Common myeloid progenitor, CD34-positive (primary cell): ENCODE measurements at places on chromosomes 7 and 10.

DNA sequence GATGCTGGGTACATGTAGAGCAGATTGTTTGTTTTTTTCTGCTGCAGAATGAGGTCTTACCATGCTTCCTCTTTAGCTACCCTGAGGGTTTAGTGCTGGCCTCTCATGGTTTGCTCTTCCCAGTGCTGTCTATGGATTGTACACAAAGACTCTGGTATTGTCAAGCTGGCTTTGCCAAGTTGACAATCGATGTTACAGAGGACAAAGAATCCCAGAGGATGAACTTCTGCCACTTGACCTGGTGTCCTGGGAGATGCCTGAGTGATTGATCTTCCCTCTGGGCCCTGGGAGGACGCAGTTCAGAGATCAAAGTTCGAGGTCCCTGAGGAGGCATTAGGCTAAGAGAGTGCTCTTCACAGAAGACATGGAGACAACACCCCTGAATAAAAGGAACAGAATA is 865.4 kb downstream of the CCSER2 start:
- DNase-seq: no peak

GRCh38 chr10:42988517-42989395 is 88.1 kb upstream of the RET start:
- DNase-seq: peak; percentile 60

DNA sequence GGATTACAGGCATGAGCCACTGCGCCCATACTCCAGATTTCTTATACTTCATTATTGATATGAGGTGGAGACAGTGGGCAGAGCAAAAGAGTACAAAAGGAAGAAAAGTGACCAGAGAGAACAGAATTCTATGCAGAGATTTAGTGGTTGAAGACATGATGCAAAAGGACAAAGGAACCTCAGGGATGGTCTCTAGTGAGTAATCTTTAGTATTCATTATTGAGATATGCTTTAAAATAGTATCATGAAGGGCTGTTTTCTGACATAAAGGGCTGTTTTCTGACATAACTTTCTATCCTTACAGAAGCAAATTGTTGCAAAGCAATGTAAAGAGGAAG is 81.2 kb upstream of the OIT3 start:
- DNase-seq: no peak

DNA sequence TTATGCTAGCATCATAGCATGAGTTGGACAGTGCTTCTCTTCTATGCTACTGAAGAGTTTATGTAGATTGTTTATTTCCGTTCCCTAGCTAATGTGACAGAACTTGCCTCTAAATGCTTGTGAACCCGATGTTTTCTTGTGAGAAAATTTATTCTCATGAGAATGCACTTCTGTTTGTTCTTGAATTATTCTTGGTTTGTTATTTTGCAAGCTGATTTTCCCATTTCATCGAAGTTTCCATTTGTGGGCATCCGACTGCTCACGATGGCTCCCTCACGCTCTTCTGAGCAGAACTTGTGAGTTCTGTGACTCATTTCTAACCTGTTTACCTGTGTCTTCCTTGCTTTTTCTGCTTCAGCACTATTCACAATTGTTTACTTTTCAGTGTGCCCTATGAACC is 59.9 kb downstream of the WDFY4 start:
- DNase-seq: no peak

DNA sequence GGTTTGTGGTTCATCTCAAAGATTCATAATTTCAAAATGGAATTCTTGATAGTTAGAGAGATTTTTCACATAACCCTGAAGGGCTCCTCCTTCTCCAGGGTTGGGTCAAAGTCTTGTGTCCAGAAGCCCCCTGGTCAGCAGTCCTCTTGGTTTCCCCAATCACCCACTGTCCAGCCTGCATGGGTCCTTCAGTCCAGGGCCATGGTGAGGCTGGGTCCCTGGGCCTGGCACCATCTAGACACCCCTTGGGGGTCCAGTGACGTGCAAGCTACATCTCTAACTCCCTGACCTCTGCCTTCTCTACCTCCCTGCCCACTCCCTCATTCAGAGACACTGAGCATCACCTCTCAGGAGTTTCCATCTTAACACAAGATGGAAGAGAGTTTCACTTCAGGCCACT is 26.1 kb downstream of the ANXA8 start:
- DNase-seq: no peak

DNA sequence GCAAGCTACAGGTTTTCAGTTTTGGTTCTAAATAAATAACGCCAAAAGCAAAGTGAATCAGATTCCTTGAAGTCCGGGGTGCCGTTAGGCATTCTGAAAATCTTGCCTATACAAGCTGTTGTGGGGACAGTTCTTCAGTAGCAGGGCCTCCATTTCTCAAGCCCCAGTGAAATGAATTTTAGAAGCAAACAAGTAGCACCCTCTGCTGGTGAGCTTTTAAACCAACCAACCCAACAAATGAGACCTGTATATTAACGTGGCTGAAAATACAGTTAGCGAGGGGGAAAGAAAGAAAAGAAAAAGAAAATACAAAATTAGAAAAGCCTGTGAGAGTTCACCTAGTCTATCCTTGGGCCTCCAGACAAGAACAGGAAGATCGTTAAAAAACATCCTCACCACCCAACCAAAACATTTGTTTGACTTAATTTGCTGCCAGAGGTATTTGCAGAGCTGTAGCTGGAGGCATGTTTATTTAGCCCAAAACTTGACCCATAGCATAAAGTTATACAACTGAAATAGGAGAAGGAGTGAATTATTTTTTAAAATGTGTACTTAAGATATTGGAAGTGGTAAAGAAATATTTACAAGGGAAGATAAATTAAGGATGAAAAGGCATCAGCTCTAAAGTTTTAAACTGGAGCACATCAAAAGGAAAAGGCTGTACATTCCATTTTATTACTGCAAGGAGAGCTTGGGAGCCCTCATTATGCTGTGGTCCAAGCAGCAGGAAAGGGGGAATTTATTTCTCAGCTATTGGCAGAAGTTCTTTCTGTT is 98.9 kb downstream of the DYNC1I1 start:
- peak; percentile 40 for DNase-seq

GRCh38 chr7:41911792-41912191 is 208.9 kb upstream of the INHBA start:
- no peak for DNase-seq

GRCh38 chr10:96299383-96299782 is 4.9 kb upstream of the DNTT start:
- peak; percentile 89 for DNase-seq

- peak; percentile 86 for DNase-seq
These were observed 596.0 kb upstream of the FOXK1 start for GRCh38 chr7:4085937-4086691.

DNA sequence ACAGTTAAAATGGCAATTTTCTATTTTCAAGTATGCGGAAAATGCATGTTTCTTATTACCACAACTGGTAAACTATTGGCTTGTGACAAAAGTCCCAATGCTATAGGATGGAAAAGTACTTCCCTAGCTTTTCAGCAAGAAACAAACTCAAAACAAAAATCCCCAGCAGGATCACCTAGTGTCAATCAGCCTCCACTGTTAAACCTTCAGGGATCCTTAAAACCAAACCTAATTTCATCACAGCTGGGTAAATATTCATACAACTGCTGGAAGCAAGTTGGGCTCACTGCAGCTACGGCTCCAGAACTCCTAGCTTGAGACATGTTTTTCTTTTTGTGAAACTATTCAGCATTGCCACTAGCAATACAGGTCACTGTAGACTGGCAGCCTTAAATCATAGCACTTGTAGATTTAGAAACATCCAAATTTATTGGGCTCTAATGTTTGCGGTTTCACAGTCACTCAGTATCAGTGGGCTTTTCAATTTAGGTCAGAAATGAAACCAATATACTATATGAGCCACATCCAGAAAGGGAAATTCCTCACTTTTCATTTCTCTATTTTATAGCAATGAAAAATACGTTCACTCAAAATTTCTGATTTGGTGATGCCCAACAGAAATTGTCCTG is 145.2 kb upstream of the ANK3 start:
- no peak for DNase-seq

GRCh38 chr7:43847496-43847895 is 21.8 kb downstream of the MRPS24 start:
- peak; percentile 38 for DNase-seq

- DNase-seq: no peak
These were observed 752 bp downstream of the THSD7A start for GRCh38 chr7:11831156-11831735.

GRCh38 chr10:88913788-88914187 is 33.7 kb downstream of the STAMBPL1 start:
- DNase-seq: no peak

GRCh38 chr10:130914367-130914766 is 397.2 kb downstream of the TCERG1L start:
- DNase-seq: no peak

DNA sequence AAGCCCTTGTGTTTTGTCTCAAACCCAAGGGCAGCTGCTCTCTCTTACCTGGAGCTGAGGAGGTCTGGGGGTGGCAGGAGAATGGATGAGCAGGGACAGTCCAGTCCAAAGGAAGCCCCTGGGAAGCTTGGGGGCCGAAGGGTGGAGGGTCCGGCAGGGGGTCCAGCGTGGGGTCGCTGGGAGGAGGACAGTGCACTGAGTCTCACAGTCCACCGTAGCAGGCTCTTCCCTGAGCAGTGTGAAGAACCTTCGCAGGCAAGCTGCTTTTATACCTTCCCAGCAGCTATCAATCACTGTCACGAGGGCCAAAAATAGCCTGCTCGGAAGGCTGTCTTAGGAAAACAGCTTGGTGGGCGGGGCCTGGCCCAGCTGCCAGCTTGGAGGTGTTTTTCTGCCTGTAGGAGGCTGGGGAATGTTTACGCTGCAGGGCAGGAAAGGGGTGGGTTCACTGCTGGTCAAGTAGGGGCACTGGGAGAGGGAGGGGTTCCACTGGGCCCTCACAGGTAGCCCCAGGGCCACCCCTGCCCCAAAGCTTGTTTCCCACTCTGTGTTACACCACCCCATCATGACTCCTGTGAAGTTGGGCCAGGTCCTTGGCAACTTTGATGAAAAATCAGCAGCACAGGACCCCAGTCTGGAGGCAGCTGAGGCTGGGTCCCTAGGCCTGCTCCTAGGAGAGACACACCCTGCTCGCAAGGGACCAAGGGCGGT is at the start of gene DEPP1:
Gene DEPP1, minus strand, starts transcription at position 240 of the 711 bp plus-strand sequence. CDS start 779 bp downstream, outside the sequence.
- peak; percentile 94 for DNase-seq

DNA sequence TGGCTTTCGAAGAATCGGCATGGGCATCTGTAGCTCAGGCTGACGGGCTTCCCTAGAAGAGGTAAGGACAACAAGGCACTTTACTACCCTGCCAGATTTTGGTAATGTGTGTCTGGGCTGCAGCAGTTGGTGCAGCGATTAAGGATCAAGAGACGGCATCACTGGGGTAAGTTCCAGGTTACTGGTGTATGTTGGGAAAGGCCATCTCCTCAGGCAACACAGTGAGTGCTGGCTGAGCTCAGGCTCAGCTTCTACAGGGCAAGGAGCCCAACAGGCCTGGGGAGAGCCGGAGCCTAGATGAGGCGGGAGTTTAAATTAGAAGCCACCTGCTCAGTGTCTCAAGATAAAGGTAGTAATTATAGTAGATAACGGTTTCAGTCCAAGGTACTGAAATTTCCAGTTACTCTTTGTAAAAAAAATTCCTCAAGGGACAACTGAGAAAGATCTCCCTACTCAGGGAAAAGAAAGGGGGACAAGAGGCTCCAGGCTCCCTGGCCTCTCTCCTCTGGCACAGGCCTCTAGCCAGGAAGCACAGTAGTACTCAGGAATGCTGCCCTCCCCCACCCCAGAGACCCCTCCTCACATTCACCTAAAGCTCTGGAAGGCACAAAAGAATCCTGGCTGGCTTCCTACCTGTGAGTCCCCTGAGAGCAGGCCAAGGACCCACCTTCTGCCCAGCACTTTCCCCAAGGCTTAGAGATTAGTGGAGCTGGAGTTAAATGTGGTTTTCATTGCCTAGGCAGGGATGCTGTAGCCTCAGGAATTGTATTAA is 3.9 kb downstream of the CXCL12 start:
- DNase-seq: no peak
